Right atrium auricular region (tissue), 2 donors: ENCODE measurements at places on chromosomes 7 and 10. TPM values are rescaled to one million over a fixed set of nuclear protein-coding genes. Genes with fewer than 3 reads are reported as not detected.

GRCh38 chr7:94355454-94355853 lies 39.2 kb upstream of the COL1A2 start:
- DNase-seq, result no peak

DNA sequence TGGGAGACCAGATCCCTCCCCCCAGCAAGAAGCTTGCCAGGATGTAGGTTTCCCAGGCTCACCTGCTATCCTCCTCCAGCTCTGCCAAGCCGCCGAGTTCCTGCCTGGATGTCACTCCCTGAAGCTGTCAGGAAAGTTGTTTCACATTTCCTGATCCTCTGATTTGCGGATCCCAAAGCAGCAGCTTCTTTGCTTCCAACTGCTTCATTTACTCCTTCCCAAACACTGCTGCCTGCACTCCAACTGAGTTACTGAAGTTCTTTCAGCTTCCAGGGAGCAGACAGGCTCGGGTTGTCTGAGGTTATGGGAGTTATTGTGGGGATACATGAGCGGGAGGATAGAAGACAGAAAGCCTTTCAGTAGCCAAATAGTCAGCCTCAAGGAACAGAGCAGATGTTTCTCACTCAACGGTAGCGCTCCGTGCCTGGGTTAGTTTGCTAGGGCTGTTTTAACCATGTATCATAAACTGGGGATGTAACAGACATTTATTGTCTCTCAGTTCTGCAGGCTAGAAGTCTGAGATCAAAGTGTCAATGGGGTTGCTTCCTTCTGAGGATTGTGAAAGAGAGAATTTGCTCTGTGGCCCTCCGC lies 516.0 kb downstream of the REEP3 start:
- no peak for DNase-seq

The MYH16 gene
- not detected for total RNA-seq

GRCh38 chr10:127943336-127943910 lies 36.5 kb downstream of the PTPRE start:
- peak; percentile 53 for DNase-seq

DNA sequence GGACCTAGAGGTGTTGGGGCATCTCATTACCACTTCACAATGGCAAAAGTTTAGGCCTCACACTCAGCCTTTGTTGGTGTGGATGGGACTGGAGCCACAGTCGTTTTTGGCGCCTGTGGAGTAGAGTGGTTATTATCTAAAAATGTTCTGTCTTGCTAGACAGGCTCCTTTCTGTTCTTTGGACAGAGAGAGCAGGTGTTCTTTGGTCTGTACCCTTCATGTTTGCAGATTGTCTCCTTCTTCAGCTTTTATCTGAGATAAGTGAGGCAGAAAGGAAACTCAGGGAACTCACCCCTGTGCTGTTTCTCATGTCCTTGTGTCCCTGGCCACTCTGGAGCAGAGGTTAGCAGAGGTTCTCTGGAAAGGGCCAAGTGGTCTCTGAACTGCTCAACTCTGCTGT lies 103.7 kb downstream of the CCNY start:
- DNase-seq, result no peak

DNA sequence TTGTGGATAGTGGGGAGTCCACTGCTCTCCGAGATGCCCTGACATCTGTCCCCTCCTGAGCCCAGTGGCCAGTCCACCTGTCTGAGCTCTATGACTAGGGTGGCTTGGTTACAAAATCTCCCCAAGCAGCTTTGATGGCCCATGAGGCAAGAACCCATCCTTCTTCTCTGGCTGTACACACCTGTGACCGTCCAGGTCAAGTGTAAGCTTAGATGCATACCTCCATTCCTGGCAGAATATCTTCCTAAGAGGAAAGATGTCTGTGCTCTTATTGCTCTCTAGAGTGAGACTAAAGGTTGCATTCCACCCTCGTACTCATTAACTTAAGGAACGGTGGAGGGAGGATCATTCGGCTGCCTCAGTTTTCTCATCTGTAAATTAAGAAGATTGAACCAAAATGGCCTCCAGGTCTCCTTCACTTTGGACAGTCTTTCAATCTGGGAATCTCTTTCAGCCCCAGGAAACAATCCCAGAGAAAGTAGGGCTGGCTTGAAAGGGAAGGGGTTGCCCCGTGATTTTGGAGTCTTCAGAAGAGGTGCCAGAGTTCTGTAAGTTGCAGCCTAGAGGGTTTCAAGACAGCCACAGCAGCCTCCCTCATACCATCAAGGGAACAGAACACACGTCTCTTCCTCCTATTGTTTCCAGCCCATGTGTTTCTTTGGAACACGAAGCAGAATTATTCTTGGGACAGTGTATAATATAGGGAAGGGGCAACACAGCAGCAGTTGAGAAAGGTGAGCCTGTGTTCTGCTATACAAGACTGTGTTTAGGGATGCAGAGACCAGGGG lies 5.5 kb downstream of the HOXA4 start:
- no peak for DNase-seq

- no peak for DNase-seq
Observed at GRCh38 chr10:72842164-72842563, 51.4 kb upstream of the OIT3 start.

The VENTX gene
- 0.44 TPM for total RNA-seq

GRCh38 chr10:118046395-118047156 lies at the start of gene RAB11FIP2:
TSS of gene RAB11FIP2 (minus strand) at chr10:118046941. CDS start at chr10:118046163, 778 bp downstream.
- peak; percentile 97 for DNase-seq

- DNase-seq, result no peak
Observed at GRCh38 chr7:691361-692045, 35.0 kb upstream of the DNAAF5 start.

DNA sequence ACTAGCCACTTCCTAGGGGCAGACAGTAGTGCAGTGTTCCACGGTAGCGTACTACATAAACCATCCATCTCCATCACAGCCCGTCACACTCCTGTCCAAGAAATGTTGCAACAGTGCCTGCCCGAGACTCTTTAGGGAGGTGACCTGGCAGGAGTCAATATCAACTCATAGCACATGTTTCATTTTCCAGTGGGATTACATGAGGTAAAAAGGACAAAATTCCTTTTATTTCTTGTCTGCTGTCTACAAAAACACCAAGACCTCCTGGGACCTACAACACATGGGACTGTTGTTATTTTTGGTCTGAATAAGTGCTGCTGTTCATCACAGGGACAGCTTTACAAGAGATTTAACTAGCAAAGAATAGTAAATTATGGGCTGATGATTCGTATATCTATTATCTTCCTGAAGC lies 99.9 kb downstream of the MPP7 start:
- DNase-seq, result peak; percentile 70

DNA sequence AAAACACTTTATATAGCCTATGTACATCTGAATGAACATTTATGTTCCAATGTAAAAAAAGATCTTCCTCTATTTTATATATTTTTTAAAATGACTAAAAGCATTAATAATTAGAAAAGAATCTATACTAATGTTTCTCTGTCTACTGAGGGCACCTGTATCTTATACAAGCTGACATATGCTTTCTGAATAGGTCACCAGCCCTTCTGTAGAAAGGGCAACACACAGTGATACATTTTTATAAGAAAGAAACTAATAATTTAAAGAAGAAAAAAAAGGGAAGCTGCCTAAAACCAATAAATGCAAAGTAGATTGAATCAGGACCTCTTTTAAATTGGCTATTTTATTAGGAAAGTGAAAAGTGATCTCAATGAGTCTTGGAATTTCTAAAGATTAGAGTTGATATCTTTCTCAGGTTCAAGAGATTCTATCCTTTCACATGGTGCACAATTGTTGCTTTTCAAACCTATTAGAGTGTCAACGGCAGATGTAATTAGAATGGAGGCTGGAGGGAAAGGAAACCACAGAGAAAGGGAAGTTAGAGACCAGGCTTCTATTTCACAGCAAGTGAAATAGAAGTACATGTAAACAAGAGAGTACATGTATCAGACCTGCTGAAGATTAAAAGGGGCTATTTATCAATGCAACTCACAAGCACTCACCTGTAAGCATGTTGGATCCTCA lies 6.3 kb downstream of the MTPN start:
- no peak for DNase-seq

- DNase-seq, result no peak
Observed at GRCh38 chr10:46106410-46107255, 60.6 kb upstream of the MSMB start.

GRCh38 chr10:34297541-34298345 lies 517.4 kb downstream of the PARD3 start:
- no peak for DNase-seq

The DNAAF5 gene
- total RNA-seq, result 19.0 TPM

- DNase-seq, result no peak
Observed at GRCh38 chr7:156496865-156497264, 143.7 kb upstream of the RNF32 start.

GRCh38 chr10:110833234-110833940 lies 38.3 kb upstream of the PDCD4 start:
- DNase-seq, result no peak

DNA sequence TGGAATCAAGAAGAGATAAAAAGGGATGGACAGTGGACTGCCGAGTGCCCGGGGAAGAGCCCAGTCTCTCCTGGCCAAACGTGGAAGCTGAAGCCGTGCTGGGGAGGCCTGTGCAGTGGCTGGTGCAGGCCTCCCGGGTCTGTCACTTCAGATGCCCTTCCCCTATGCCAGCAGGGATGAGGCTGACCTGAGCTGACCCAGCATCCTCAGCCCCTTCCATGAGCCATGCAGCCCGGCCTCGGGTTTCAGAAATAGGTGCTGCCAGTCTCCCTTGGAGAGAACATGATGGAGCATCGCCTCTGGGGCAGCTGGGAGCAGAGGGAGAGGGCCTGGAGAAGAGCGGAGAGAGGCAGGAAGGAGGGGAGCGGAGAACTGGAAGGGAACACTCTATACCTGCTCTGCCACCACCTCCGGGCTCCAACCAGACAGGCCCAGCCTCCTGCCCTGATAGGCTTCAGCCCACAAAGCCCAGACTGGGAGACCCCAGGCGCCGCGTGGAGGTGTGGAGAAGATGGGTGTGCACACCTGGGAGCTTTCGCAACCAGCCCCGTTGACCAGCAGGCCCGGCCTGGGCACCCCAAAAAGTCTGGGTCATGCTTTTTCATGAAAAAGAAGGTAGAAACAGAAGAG lies 68.6 kb upstream of the PPP2R2D start:
- DNase-seq, result no peak

The SPDYE2B gene
- not detected for total RNA-seq

DNA sequence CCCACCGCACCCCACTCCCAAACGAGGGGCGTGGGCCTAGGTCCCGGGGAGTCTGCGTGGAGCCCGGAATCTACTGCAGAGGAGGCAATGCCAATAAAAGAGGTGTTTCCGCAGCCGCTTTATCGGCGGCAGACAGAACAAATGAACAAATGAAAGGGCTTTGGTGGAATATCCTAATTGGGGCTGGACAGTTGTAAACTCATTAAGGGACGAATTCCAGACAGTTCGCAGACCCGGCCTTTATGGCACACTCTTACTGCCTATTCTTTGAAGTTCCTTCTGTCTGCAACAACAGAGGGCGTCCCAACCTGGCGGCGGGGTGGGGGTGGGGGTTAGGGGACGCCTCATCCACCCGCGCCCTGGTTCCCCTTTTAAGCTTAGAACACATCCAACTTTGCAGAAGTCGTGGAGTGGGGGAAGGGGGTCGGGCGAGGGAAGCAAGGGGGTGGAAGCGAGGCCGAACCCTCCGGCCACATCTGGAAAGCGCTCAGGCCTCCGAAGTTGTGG lies 4.1 kb downstream of the HOXA9 start:
- DNase-seq, result no peak

DNA sequence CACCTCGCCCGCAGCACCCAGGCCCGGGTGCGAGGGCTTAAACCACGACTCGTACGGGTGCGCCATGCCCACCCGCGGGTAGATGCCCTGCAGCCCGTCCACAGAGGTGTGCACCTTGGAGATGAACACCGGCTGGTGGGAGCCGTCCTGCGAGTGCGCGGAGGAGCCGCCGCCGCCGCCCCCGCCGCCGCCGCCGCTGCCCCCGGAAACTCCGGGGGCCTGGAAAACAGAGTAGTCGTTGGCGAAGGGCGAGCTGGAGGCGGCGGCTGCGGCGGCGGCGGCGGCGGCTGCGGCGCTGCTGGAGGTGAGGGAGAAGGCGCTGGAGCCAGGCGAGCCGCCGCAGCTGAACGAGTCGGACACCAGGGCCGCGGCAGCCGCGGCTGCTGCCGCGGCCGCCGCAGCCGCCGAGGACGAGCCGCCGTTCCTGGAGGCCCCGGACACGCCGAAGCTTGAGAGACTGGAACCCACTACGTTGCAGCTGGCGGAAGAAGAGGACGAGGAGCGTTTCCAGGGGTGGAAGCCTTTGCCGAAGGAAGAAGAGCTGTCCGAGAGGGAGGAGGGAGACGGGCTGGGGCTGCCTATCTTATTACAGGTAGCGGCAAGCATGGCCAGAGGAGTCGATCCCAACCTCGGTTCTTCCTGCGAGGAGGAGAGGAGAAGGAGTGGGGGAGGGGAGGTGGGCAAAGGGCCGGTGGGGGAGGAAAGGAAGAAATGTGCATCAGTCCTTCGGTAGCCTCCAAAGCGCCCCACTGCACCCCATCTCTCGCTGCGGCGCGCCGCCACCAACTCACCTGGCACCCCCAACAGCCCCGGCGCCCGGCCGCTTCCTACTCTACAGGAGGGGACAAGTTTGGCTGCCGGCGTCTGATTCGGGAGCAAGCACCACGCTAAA lies 1.3 kb downstream of the SP8 start:
- no peak for DNase-seq

GRCh38 chr10:132365102-132365501 lies 31.9 kb upstream of the PWWP2B start:
- no peak for DNase-seq

- DNase-seq, result no peak
Observed at GRCh38 chr7:43721193-43721806, 8.0 kb downstream of the COA1 start.

DNA sequence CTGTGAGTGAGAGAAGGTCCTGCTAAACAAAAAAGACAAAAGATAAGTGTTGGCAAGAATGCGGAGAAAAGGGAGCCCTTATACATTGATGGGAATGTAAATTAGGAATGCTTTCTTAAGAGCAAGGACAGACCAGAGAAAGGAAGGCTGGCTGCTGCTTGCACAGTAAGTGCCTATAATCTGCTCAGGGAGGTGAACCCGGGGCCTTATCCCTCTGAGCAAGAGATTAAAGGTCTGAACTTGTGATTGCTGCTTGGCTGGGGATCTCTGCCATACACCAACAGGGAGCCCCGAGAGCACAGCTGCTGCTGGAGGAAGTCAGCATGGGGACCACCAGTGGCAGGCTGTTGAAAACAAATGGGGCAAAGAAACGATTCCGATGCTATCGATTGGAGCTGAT lies 32.0 kb upstream of the CRTAC1 start:
- no peak for DNase-seq

DNA sequence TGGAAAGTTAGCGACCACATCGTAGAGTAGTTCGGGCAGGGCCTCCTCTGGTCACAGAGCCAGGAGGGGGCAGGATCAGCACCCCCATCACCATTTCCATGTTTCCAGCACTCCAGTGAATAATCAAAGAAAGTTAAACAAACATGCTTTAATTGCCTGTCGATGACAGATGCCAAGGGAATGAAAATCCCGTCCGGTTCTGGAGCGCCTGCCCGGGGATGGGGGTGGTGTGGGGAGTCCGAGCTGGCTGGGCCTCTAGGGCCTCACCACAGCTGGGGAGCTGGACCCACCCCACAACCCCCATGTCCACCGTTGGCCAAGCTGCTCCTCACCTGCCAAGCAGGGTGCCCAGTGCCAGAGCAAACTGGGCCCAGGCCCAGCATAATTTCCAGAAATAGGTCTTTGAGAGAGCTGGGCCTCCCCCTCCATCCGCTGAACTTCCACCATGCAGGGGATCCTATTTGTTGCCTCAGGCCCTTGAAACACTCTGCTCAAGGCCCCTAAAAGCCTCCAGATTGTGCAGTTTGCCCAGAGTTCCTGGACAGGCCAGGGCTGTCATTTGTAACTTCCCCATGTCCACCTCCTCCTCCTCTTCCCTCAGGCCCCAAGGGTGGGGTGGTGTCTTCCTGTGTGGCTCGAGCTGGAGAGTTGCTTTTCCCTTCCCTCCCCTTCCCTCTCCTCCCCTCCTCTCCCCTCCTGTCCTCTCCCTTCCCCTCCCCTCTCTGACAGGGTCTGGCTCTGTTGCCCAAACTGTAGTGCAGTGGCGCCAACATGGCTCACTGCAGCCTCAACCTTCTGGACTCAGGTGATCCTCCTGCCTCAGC lies 101.0 kb downstream of the MYL10 start:
- no peak for DNase-seq
